ENCODE measurements at places on chromosomes 2 and 18.

- no peak for DNase-seq
Measured at GRCh38 chr2:26712486-26713465, 20.3 kb downstream of the KCNK3 start.

DNA sequence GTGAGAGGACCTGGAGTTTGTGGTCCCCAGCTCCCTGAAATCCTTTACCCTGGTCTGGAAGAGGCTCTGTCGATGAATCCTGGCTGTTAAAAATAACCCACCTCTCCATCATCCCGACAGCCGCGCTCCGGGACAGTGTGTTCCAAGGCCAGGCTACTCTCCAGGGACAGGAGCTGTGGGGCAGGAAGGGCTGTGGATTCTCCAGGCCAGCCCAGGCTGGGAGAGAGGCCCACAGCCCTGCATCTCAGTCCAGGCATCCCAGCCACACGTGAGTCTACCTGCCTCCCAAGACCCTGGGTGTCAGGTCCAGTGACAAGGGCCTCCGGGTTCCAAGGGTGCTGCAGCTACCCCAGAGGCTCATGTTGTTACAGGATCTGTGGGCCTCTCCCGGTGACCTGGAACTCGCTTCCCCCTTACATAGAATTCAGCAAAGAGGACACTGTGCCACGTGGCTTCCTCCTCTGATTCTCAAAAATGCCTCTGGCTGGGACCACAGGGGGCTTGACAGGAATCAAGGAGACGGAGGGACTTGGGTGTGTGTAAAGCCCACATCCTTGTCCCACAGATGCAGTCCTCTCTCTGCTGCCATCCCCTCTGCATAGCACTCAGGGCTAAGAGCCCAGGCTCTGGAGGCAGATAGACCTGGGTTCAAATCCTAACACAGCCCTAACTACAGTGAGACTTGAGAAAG is 17.3 kb downstream of the ADRA2B start:
- no peak for DNase-seq

DNA sequence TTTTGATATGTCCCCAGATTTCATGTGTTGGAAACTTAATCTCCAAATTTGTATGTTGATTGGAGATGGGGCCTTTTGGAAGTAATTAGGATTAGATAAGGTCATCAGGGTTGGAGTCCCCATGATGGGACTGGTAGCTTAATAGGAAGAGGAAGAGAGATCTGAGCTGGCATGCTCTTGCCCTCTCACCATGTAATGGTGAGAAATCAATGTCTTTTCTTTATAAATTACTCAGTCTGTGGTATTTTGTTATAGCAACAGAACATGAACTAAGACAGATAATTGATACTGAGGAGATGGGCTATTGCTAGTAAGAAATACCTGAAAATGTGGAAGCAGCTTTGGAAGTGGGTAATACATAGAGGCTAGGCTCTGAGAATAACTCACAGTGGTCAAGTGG is 48.0 kb downstream of the CDC42EP3 start:
- no peak for DNase-seq

GRCh38 chr2:150716186-150716585 is 228.7 kb upstream of the RND3 start:
- DNase-seq: no peak

- no peak for DNase-seq
Measured at GRCh38 chr2:31957354-31958139, 53.3 kb downstream of the MEMO1 start.
